ENCODE measurements at places on chromosomes 2 and 18.

GRCh38 chr18:50320719-50321118 is 33.2 kb upstream of the CXXC1 start:
- no peak for DNase-seq

DNA sequence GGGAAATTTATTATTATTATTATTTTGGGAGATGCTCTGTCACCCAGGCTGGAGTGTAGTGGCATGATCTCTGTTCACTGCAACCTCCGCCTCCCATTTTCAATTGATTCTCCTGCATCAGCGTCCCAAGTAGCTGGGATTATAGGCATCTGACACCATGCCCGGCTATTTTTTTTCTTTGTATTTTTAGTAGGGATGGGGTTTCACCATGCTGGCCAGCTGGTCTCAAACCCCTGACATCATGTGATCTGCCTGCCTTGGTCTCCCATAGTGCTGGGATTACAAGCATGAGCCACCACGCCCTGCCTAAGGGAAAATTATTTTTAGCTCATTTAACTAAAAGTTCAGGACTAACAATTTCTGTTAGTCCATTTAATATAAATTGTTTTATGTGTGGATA is 109.2 kb upstream of the SESTD1 start:
- no peak for DNase-seq

DNA sequence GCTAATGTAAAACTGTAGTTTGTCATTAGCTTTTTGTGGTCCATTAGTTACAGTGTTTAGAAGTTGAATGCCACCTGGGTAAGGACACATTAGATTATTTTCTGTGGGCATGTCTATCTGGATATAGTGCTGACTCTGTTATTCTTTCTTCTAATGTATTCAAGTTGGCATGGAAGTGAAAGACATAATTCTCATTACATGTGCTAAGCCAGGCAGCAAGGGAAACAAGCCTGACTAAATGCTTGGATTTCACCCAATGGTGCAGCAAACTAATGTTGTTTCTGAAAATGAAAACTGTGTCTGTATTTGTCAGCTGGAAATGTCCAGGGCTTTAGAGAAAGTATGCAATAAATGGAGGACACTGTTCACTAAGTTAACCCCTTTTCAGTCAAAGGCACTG is 100.7 kb downstream of the NUP35 start:
- no peak for DNase-seq

DNA sequence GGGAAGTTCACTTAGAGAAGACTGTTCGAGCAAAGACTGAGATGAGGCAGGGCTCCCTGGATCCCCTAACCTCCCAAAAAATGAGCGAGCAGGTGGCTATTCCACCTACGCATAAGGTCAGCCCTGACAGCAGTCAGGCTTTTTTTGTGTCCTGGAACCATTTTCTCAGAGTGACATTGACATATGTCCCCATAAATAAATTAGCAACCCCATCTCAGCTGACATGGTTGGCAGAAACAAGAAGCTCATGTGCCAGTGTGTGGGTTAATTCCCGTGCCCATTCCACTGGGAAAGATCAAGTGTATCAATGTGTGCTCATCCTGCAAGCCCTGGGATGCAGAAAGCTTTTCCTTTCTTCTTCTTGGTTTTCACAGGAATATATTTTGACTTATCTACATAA is 740.4 kb upstream of the CELF4 start:
- no peak for DNase-seq

DNA sequence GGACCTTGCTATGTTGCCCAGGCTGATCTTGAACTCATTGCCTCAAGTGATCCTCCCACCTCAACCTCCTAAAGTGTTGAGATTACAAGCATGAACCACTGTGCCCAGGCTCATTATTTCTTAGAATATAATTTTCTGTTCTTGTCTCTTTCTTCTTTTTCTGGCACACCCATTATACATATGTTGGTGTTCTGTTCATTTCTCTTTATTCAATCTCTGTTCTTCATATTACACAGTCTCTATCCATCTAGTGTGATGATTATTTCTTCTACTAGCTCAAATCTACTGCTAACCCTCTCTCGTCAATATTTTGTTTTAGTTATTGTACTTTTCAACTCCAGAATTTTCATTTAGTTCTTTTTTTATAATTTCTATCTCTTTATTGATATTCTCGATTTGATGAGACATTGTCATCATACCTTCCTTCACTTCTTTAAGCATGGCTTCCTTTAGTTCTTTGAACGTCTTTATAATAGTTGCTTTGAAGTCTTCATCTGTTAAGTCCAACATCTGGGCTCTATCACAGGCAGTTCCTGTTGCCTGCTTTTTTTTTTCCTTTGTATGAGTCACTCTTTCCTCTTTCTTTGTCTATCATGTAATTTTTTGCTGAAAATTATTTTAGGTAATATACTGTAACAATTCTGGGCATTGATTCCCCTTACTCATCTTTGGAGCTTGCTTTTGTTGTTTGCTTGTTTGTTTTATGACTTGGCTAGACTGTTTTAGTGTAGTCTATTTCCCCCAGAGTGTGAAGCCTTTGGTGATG is 196.4 kb upstream of the NABP1 start:
- no peak for DNase-seq

DNA sequence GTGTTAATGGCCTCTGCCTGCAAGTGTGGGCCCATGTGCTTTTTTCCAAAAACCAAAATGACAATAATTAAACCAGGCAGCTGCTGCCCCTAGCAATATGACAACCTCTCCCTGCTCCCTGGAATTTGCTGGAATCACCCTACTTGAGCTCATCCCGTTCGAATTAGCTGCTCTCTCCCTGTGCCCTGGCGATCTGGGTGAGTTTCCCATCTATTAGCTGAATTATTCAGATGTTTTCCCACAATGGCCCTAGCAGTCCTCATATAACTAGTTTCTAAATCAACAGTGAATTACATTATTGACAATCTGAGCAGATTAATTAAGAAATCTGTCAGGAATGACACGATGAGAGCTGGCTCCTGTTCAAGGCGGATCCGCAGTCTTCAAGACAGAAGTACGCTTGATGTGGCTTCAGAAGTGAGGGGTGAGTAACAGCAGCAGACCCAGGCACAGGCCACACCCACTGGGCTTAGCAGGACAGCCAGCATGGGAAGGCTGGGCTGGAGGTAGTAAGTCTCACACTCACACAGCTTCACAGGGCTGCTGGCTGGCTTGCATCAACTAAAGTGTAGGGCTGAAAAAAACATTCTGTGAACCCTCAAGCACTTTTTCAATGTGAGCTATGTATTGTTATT is 366.2 kb upstream of the ID2 start:
- no peak for DNase-seq

GRCh38 chr18:11467611-11468010 is 141.8 kb upstream of the SLC35G4 start:
- no peak for DNase-seq

GRCh38 chr2:69998761-69999160 is 37.3 kb upstream of the ASPRV1 start:
- DNase-seq = no peak

All from activated T-helper 1 cell treated with anti-CD3 and anti-CD28 coated beads, Interleukin-2, amount 50 U/mL, for 16 hours (primary cell).